Fibroblast of villous mesenchyme (primary cell): ENCODE measurements at places on chromosomes 2 and 18.
A peak's percentile ranks its signal among the peaks of the same experiment; 100 is the strongest.

GRCh38 chr18:59498506-59499086 is 139.5 kb upstream of the LMAN1 start:
- DNase-seq: no peak

GRCh38 chr18:2186967-2187366 is 384.3 kb downstream of the METTL4 start:
- no peak for DNase-seq

- no peak for DNase-seq
These were observed 73.4 kb downstream of the UBR3 start for GRCh38 chr2:169900686-169901085.

- no peak for DNase-seq
These were observed 480.4 kb downstream of the TGIF1 start for GRCh38 chr18:3930126-3931012.

- DNase-seq: no peak
These were observed 335.1 kb downstream of the SETBP1 start for GRCh38 chr18:45015788-45016128.

- no peak for DNase-seq
These were observed 970.2 kb downstream of the BCL11A start for GRCh38 chr2:59583173-59583765.

DNA sequence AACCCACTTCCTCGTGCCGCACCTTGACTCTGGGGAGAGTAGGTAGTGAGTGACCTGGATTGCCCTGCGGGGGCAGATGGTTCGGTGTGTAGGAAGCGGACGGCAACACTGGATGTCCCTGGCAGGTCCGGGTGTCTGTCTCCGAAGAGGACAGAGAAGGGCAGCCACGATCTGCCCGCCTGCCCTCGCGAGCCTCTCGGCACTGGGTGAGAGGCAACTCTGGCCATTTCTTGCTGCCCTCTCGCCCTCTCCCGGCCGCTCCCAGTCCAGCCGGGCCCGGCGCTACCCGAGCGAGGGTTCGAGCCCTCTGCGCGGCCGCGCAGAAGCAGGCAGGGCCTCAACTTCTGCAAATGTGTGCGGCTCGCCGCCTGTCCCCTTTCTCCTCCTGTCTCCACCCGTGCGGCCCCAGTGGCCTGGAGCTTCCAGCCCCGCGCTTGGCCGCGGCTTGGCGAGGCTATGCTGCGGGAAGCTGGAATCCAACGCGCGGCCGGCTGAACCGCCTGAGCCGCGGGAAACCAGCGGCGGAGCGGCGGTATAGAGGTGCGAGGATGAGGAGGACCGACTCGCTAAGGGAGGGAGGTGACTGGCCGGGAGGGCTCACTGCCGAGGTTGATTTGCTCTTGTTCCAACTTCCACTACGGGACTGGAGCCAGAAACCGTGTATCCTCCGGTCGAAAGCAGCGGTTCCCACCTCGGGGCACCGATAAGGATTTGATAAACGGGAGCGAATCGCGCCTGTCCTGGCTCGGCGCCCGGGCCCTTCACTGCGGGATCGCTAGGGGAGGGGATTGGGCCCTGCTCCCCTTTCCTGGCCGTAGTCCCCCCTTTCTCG is 1.5 kb downstream of the EPAS1 start:
- peak; percentile 62 for DNase-seq

DNA sequence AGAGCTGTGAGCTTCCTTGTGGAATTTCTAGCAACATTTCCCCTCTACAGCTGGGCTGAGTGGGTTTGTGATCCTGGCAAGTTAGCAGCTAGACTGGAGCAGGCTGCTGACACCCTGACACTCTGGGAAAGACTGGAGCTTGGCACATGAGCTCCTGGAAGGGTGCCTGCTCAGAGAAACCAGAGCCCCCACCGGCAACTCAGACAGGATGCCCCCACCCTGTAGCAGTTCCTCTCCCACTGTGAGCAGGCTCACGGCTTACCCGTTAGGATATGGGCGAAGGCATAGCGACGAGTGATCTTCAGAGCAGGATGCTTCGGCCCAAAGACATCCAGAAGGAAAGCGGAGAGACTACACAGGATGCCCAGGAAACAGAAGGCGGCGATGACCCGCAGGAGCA is 11.2 kb downstream of the TMEM127 start:
- no peak for DNase-seq

DNA sequence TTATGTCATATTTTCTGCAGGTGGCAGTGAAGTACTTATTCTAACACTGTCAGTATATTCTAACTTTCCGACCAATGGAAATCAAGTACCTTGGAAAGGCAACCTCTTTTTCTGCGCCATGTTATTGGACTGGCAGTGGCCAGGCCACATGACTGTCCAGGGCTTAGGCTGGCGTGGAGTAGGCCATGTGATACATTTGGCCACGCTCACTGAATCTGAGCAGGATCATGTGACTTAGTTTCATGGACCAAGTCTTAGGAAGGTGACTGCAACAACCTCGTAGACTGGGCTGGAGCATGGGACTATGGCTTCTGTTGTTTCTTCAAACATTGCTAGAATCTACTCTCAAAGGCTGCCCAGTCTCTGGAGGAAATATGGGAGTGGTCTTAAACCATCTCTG is 60.4 kb upstream of the HAAO start:
- no peak for DNase-seq

- no peak for DNase-seq
These were observed 47.3 kb downstream of the SOCS6 start for GRCh38 chr18:70335892-70336726.

DNA sequence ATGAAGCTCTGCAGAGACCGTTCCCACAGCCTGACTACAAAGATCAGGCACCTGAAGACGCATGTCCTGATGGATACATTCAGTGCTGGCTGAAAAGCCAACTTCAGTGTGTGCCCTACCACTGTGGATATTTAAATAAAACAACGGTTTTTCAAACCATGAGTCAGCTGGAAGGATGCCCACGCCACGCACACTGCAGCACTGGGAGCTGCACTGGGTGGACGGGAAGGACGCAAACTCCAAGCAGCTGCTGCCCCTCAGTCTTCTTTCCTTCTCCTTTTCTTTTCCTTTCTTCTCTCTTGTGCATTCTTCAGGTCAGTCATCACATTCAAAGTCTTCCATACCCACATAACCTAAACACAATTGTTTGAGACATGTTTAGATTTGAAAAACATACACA is 7.9 kb downstream of the TMEM18 start:
- peak; percentile 29 for DNase-seq

GRCh38 chr2:49616800-49617199 is 462.5 kb upstream of the FSHR start:
- no peak for DNase-seq

GRCh38 chr2:7205151-7205830 is 288.1 kb downstream of the RNF144A start:
- no peak for DNase-seq

GRCh38 chr2:222952204-222952603 is 91.4 kb downstream of the ACSL3 start:
- no peak for DNase-seq

GRCh38 chr2:64708829-64709228 is 55.1 kb upstream of the SERTAD2 start:
- no peak for DNase-seq

DNA sequence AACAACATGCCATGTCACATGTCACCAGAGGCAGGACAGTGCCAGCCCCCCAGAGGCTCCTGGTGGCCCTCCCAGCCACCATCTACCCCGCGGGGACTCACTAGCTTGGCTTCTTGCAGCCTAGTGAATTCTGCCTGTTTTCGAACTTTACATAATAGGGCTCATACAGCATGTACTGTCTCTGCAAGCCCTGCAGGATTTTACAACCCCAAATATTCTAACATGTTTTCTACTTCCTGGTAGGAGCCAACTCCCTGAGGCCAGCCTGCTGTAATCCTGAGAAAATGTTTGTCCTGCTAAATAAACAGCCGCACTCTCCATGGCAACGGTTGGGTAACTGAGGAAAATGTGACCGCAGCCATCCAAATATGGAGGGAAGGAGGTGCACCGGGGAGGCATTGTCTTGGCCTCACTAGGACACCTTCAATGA is 2.7 kb downstream of the PER2 start:
- DNase-seq: peak; percentile 98
